ENCODE measurements at places on chromosomes 7 and 10. TPM values are rescaled to one million over a fixed set of nuclear protein-coding genes. Genes with fewer than 3 reads are reported as not detected.

INA gene
- total RNA-seq, result 0.55 TPM

EBLN1 gene
- not detected for total RNA-seq

OR13A1 gene
- not detected for total RNA-seq

- no peaks in the 10 kb centered on the region for H3K36me3 ChIP-seq
- H3K4me3 ChIP-seq, result no peak overlapping the region
- DNase-seq, result peak; percentile 79
- H3K4me1 ChIP-seq, result peaks cover 15% of the 10 kb centered on the region
- H3K27ac ChIP-seq, result peak overlapping the region; percentile 71
- H3K27me3 ChIP-seq, result no peaks in the 10 kb centered on the region
Observed at GRCh38 chr7:100799037-100799896, 28.1 kb downstream of the EPHB4 start.

GRCh38 chr10:89086801-89087521 is 96.4 kb downstream of the FAS start:
- DNase-seq, result peak; percentile 69
- H3K4me3 ChIP-seq, result no peak overlapping the region
- no peaks in the 10 kb centered on the region for H3K36me3 ChIP-seq
- H3K27me3 ChIP-seq, result no peaks in the 10 kb centered on the region

GRCh38 chr10:131242007-131242406 is 69.5 kb downstream of the TCERG1L start:
- no peaks in the 10 kb centered on the region for H3K27me3 ChIP-seq
- H3K4me1 ChIP-seq, result no peaks in the 10 kb centered on the region
- H3K27ac ChIP-seq, result no peak overlapping the region
- no peak overlapping the region for H3K4me3 ChIP-seq
- H3K36me3 ChIP-seq, result no peaks in the 10 kb centered on the region

- DNase-seq, result no peak
- peaks cover 28% of the 10 kb centered on the region for H3K4me1 ChIP-seq
- H3K27ac ChIP-seq, result no peak overlapping the region
- H3K27me3 ChIP-seq, result peaks cover 50% of the 10 kb centered on the region
Observed at GRCh38 chr10:100827819-100828737, 82.7 kb downstream of the PAX2 start.

DNA sequence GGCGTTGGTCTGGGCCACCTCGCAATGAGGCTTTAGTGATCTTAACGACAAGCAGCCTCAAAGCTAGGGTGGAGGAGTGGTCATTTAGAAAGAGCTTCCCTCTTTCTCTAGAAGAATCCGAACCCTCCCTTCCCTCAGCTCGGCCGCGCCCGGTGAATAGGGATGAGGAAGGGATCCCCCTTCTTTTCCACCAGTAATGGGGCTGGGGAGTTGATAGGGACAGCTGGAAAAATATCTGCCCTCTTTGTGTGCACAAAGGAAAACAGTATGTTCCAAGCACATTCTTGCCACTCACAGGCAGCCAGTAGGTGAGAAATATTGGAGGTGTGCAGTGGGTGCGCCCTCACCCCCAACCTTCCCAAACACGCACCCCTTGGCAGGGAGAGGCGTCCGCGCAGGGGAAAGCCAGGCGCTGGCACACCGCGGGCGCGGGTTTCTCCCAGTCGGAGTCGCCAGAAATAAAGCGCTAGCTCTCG is 6.5 kb downstream of the DLX5 start:
- no peak overlapping the region for H3K27ac ChIP-seq
- H3K4me1 ChIP-seq, result peaks cover 15% of the 10 kb centered on the region
- H3K36me3 ChIP-seq, result no peaks in the 10 kb centered on the region
- H3K4me3 ChIP-seq, result no peak overlapping the region

Measured in uterus (tissue), 4 donors.